ENCODE measurements at places on chromosomes 13 and 19.

- no peak for DNase-seq
Observed at GRCh38 chr13:40189898-40190630, 476.4 kb downstream of the FOXO1 start.

GRCh38 chr13:104577071-104577815 lies 1511.0 kb upstream of the SLC10A2 start:
- no peak for DNase-seq

DNA sequence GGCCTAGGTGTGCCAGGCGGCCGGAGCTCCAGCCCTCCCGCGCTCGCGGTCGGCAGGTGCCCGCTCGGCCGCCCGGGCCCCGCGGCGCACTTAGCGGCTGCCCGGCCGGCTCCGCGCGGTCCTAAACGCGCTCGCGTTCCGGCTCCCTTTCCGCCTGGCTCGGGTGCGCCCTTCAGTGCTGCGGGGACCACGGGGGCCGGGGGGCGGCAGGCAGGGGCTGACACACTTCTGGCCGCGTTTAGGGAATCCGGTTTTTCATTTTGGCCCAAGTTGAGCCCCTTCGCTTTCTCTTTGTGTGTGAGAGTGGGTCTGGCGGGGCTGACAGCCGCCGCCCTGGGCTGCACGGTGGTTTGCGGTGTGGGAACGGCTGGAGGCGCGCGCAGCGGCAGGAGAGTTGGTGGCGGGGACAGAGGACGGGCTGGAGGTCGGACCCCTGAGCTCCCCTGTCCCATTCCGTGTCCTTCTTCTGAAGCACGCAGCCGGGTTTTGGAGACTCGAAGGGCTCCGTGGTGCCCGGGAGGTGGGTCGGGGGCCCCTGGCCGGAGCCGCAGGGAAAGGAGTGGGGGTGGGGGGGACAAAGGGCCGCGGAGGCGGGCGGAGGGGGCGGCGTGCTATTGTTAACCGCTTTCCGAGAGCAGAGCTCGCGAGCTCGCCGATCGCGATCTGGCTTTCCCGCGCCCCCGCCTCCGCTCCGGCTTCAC lies 3.1 kb downstream of the FGF9 start:
- no peak for DNase-seq

DNA sequence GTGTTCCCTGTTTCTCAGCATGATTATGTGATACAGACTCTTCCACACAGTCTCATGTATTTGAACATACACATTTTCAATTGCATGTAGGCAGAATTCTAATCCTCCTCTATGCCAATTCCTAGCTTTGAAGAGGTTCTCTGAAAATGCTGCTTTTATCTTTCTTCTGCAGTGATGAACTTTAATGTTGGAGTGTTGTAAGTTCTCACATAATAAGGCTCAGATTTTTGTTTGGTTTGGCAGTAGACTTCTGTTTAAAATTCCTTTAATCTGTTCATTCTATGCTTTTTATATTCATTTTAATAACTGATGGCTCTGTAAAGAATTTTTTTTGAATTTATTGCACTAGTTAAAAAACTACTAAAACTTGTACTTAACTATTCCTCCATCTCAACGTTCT lies 225.8 kb downstream of the GGACT start:
- no peak for DNase-seq

GRCh38 chr13:92315265-92315664 lies 911.3 kb upstream of the GPC6 start:
- DNase-seq = no peak

DNA sequence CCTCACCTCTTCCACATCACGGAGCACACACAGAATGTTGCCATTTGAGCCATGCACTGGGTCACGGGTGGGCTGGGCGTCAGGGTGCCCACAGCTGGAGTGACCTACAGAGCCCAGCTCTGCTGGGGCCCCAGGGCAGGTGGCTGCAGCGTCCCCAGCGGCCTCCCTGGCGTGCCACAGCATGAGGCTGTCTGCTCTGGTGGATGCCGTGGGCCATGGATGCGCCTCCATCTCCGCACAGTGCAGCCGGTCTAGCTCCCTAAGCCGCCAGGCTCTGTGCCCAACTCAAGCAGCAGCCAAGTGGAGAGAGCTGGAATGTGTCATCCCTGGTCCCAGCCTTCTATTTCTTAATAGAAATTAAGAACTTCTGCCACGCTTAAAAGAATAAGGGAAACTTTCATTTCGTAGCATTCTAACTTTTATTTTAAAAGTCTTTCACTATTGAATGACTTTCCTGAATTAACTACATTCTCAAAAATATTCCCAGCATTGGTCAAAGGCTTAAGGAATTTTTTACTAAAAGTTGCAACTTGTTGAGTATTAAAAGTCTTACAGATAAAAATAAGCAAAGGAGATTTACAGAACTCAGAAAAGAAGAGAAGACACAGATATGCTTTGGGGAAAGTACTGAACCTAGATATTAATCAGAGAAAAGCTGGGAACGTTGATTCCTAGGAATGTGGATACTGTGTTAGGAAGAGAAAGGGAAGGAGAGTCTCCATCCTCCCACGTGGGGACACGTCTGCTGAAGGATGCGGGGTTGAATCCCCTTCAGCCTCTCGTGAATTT lies 59.3 kb downstream of the ATP11A start:
- no peak for DNase-seq

DNA sequence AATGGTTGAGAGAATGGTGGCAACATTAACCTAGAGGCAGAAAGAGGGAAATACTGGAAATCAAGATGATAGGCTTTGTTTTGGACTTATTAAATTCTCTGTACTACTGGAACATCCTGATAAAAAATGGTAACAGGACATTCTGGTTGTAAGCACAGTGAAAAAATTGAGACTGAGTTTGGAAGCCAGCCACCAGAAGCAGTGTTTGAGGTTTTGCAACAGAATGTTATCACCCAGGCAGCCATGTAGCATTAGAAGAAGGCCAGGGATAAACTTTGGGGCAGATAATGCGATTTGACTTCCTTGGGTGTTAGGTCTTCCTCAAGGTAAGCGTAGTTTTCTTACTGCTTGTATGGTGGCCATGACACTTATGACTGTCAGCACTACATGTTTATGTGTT lies 307.4 kb downstream of the ATP8A2 start:
- no peak for DNase-seq

GRCh38 chr13:85108356-85108755 lies 690.9 kb downstream of the SLITRK6 start:
- no peak for DNase-seq

- DNase-seq = no peak
Observed at GRCh38 chr13:45332831-45333219, 8.2 kb downstream of the TPT1 start.

DNA sequence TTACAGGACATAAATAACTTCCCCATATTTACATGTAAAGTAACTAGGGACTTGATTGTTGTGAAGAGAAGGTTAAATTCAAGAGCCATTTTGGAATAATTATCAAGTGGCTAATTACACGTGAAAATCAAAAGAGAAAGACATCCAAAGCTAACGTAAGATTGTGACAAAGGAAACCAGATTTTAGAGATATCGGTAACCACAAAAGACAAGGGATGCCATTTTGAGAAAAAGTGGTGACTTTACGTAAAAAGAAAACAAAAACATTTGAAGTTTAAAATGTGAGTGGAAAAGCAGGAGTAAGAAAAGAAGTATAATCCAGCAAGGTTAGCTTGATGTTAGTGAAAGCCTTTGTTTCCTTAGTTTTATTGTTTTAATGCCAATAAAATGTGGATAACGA lies 10.9 kb upstream of the VWA8 start:
- DNase-seq = no peak

DNA sequence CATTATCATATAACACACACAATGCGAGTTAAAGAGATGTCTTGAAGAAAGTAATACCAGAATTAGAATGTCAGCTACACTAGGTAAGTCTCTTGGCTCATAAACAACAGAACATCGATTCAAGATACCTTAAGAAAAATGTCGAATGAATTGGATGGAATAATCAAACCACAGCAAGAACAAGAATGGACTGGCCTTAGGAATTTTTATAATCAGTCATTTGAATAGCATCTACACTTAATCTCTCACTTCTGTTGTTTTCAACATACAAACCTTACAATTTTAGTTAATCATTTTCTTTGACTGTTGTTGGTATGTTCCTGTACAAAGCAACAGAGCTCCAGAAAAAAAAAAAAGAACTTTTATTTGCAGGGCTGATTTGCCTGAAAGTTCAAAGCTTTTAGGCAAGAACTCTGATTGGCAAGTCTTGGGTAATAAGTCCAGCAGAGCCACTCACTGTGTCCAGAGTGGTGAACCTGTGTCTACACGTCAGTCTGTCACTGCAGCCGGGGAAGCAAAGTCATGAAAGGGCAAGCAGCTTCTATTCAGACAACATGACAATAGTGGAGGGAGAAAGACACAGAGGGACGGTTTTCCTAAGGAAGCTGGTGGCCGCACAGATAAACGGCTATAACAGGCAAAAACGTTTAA lies 1026.1 kb upstream of the MIR17HG start:
- DNase-seq = no peak

- DNase-seq = no peak
Observed at GRCh38 chr13:112852392-112852791, 116.6 kb upstream of the MCF2L start.

- DNase-seq = no peak
Observed at GRCh38 chr13:48908381-48909055, 67.2 kb upstream of the FNDC3A start.

GRCh38 chr19:29768166-29768565 lies 43.6 kb upstream of the CCNE1 start:
- DNase-seq = no peak

GRCh38 chr13:37109051-37109678 lies 3.7 kb upstream of the CSNK1A1L start:
- DNase-seq = no peak

- no peak for DNase-seq
Observed at GRCh38 chr13:102914339-102914930, 68.6 kb downstream of the ERCC5 start.

DNA sequence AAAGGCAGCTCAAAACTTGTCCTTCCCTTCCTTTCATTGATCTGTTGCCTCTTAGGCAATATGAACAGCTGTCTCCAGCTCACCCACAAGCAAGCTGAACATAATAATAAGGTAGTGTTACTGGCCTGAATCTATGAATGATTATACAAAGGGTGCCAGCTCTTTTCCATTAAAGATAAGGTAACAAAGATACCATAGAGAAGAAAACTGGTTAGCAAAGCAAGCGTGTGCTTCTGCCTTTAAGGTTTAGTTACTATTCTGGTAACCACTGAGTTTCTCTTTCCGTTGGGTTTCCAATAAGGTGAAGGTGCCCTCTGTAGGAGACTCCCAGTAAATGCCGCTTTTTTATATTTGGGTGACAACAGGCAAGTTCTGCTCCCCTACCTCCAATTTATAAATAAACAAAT lies 12.1 kb upstream of the DACH1 start:
- DNase-seq = no peak

GRCh38 chr13:60765700-60766411 lies 368.8 kb downstream of the TDRD3 start:
- no peak for DNase-seq

DNA sequence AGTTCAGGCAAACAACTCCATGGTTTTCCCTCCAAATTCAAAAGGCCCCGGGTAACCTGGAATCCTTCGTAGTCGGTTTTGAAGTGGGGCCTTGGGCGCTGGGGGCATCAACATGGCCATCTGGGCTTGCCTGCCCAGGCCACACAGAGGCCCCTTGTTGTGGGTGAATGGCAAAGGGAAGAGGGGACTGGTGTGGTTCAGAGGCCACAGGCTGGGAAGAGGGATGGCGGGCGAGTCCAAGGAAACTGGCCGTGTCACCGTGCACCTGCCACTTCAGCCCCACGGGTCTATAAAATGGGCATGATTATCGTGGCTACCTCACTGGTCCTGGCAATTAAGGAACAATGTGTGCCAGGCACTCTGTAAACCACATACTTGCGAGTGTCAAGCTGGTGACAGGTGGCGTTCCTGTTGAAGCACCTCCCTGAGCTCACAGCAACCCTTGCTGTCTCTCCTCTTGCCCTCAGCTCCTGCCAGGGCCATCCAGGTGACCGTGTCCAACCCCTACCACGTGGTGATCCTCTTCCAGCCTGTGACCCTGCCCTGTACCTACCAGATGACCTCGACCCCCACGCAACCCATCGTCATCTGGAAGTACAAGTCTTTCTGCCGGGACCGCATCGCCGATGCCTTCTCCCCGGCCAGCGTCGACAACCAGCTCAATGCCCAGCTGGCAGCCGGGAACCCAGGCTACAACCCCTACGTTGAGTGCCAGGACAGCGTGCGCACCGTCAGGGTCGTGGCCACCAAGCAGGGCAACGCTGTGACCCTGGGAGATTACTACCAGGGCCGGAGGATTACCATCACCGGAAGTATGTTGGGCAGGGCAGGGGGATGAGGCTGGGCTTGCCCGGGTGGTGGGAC lies 1.3 kb downstream of the LSR start:
- no peak for DNase-seq

Measured in activated CD4-positive, alpha-beta T cell treated with anti-CD3 and anti-CD28 coated beads for 1 hour (primary cell).